ENCODE measurements at places on chromosomes 6 and 20.

GRCh38 chr20:2261046-2261485, 34.7 kb upstream of the TGM3 start:
- DNase-seq: no peak

- no peak for DNase-seq
Measured at GRCh38 chr6:130558131-130558530, 192.3 kb downstream of the TMEM200A start.

DNA sequence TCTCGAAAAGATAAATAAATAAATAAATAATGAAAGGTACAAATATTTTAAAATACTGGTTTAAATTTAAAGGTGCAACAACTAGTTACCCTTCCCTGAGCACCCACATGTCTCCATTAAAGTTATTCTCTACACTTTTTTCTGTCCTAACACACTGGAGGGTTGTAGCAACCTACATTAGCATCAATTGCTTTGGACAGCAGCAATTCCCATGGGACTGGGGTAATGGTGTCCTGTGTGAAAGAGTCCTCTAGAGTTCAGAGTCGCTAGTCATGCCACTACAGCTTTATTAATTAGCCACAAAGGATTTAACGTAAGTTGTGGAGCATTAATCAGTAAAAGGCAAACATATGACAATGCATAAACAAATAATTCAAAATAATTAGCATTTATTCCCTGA, 14.1 kb upstream of the CD24 start:
- no peak for DNase-seq

DNA sequence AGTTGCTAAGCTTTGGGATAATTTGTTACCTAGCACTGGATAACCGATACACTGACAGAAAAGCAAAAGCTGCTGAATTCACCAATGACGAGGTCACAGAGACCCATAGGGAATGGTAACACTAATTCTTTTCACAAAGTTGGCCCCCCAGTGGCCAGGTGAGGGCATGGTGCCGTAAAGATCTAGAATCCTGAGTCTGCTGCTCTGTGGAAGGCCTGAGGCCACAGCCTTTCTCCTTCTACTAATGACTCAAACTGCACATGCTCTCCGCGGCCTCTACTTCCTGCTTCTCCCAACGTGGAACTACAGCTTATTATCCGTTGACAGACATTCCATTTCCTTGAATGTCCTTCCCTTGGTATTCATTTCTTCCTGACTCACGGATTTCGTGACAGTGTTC, 127.1 kb downstream of the OPRM1 start:
- DNase-seq: no peak

DNA sequence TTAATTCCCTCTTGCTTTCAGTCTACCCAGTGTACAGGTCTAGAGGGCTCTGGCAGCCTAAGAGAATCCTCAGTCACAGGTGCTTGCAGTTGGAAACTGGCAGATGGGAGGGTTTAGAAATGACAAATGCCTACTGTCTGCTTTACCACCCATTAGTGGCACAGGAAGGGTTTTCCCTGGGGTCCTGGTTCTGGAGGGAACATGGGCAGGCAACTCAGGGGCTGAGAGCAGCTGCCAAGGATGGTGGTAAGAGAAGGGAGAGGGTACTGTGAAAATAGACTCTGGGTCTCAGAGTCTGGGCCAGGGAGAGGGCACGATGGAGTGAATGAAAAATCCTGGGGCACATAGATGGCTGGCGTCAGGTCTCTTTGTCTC, 103.5 kb downstream of the TCP11 start:
- DNase-seq: no peak

DNA sequence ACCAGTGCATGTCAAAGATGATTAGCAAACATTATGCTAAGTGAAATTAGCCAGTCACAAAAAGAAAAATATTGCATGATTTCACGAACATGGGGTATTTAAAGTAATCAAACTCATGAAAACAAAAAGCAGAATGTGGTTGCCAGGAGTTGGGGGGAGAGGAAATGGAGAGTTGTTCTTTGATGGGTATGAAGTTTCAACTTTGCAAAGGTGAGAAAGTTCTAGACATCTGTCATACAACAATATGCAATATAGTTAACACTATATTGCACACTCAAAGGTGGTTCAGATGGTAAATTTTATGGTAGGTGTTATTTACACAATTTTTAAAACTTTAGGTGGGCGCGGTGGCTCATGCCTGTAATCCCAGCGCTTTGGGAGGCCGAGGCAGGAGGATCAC, 13.4 kb upstream of the GCNT2 start:
- DNase-seq: no peak

DNA sequence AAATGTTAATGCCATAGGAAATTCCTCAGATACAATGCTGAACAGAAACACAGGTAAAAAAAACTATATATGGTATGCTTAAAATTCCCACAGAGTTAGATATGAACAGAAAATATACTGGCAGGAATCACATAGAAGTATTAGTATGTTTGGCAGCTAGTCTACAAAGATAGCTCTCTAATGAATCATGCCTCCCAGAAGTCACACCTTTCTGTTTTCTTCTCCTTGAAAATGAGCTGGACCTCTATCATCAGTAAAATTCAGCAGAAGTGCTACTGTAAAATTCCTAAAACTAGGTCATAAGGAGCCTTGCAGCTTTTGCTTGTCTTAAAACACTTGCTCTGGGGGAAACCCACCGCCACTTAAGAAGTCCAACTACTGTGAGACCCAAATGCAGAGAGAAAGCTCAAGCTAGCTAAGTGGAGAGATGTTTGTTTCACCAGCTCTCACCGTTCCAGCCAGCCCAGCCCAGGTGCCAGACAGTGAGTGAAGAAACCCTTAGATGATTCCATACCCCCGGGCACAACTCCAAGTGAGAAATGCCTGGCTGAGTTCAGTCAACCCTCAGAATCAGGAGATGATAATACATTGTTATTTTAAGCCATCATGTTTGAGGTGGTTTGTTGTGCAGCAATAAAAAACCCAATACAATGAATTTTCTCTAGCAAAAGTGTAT, 43.0 kb downstream of the TSPYL4 start:
- peak; percentile 56 for DNase-seq

GRCh38 chr6:129252377-129253071, 369.6 kb downstream of the LAMA2 start:
- no peak for DNase-seq

All from lower leg skin (tissue), 4 donors.